Mesendoderm (in vitro differentiated cells): ENCODE measurements at places on chromosomes 13 and 19.

GRCh38 chr13:28557725-28558520 is 63.0 kb upstream of the FLT1 start:
- peak; percentile 75 for DNase-seq

DNA sequence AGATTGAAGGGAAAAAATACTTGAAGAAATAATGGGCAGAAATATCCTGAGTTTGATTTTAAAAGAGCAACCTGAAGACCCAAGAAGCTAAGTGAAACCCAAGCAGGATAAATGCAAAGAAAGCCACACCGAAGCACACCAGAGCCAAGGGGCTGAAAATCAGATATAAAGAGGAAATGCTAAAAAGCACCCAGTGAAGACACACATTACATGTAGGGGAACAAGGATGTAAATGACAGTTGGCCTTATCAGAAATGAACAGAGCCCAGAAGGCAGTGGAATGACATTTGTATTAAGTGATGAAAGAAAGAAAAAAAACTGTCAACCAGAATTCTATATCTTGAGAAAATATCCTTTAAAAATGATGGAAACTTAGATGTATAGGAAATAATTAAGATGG is 139.1 kb downstream of the SLC7A1 start:
- no peak for DNase-seq

DNA sequence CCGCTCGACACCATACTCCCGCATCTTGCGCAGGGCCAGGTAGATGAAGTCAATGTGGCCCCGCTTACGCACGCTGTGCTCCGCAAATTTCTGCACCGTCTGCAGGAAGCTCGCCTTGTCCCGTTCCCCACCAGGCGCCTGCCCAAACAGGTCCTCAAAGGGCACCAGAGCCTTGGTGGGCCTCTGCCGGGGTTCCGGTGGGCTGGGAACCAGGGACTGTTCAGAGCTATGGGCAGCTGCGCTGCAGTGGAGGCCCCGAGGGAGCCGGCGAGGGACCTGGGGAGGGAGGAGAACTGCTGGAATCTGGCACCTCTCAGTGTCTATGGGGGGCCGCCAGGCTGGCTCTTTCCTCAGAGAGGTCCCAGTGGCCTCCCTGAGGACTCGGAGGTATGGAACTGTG is 8.3 kb upstream of the ZNF653 start:
- no peak for DNase-seq

GRCh38 chr19:18719541-18719940 is 36.1 kb downstream of the CRTC1 start:
- DNase-seq = no peak

GRCh38 chr19:55116859-55117662 is at the start of gene PPP1R12C:
Gene PPP1R12C, minus strand, starts transcription at chr19:55117637. Its CDS starts 94 bp downstream, at chr19:55117543.
- no peak for DNase-seq

DNA sequence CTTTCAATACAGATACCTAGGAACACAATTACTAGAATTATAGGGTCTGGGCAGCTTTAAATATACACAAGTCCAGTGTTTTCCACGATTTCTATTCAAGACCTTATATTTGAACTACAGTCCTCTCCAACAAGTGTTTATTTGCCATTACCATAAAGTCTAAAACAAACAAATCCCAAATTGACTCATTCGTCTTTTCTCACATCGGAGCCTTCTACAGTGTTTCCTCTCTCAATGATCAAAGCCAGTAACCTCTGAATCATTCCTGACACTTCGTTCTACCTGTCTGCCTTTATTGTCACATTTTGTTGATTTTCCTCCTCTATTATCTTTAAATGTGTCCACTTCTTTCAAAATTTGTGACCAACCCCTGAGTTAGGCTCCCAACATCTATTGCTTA is 1356.5 kb upstream of the SLC10A2 start:
- DNase-seq = no peak
